ENCODE measurements at places on chromosomes 2 and 18. TPM values are rescaled to one million over a fixed set of nuclear protein-coding genes. Genes with fewer than 3 reads are reported as not detected.

Gene SERPINB7
- not detected for total RNA-seq

Gene ABHD1
- total RNA-seq = 0.36 TPM

Gene RFTN2
- total RNA-seq = not detected

- no peak overlapping the region for H3K27ac ChIP-seq
- H3K4me1 ChIP-seq = peaks cover 13% of the 10 kb centered on the region
- H3K36me3 ChIP-seq = peaks cover 12% of the 10 kb centered on the region
- H3K4me3 ChIP-seq = no peak overlapping the region
- no peak for DNase-seq
Measured at GRCh38 chr2:165953306-165953654, 296 bp downstream of the TTC21B start.

- DNase-seq = no peak
- no peak overlapping the region for H3K4me3 ChIP-seq
- H3K36me3 ChIP-seq = no peaks in the 10 kb centered on the region
- no peak overlapping the region for H3K27ac ChIP-seq
- H3K4me1 ChIP-seq = no peaks in the 10 kb centered on the region
- H3K27me3 ChIP-seq = no peaks in the 10 kb centered on the region
Measured at GRCh38 chr2:67083951-67084350, 313.2 kb upstream of the ETAA1 start.

Gene CHRNA1
- total RNA-seq = not detected

Gene USP40
- 15.8 TPM for total RNA-seq

Gene LTBP1
- total RNA-seq = not detected

GRCh38 chr2:85066006-85066740 lies 67.0 kb upstream of the TCF7L1 start:
- peaks cover 4% of the 10 kb centered on the region for H3K4me1 ChIP-seq
- no peak overlapping the region for H3K27ac ChIP-seq
- H3K4me3 ChIP-seq = no peak overlapping the region
- no peaks in the 10 kb centered on the region for H3K36me3 ChIP-seq
- DNase-seq = no peak

Gene CNDP2
- total RNA-seq = 121 TPM

Gene FSHR
- not detected for total RNA-seq

Gene CCL20
- 5.3 TPM for total RNA-seq

- H3K4me1 ChIP-seq = no peaks in the 10 kb centered on the region
- no peaks in the 10 kb centered on the region for H3K27me3 ChIP-seq
- no peak overlapping the region for H3K4me3 ChIP-seq
Measured at GRCh38 chr2:221818616-221819320, 246.7 kb upstream of the EPHA4 start.

DNA sequence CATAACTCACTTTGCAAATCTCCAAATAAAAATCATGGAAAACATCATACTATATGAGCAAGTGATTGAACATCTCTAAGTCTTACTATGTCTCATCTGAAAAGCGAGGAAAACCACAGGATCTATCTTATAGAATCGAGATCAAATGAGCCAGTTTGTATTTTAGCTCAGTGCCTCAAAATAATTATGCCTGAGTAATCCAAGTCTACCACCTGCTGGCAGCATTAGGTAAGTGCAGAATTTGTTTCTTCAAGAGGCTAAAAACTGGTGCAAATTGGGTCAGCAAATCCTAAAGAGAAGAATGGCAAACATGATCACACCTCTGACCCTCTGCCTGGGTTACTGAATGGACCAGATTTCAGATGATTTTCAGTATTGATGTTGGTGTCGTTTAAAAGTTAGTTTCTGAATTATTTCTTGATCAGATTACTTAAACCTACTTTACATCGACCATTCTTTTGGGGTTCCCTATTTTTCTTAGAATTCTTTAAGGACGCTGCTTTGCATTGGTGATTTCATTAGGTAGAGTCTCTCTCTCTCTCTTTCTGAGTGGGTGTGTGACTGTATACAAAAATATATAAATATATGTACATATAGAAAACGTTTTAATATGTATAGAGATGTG lies 12.7 kb upstream of the FHOD3 start:
- peak; percentile 57 for DNase-seq
- no peak overlapping the region for H3K27ac ChIP-seq
- H3K27me3 ChIP-seq = peaks cover 15% of the 10 kb centered on the region
- no peaks in the 10 kb centered on the region for H3K36me3 ChIP-seq
- no peak overlapping the region for H3K4me3 ChIP-seq

GRCh38 chr18:36688020-36688965 lies 140.5 kb downstream of the TPGS2 start:
- no peak overlapping the region for H3K27ac ChIP-seq
- no peak overlapping the region for H3K4me3 ChIP-seq
- peaks cover 9% of the 10 kb centered on the region for H3K27me3 ChIP-seq
- H3K4me1 ChIP-seq = no peaks in the 10 kb centered on the region
- DNase-seq = peak; percentile 74

GRCh38 chr2:73232403-73233153 lies 461 bp downstream of the PRADC1 start:
- peak; percentile 53 for DNase-seq
- no peaks in the 10 kb centered on the region for H3K27me3 ChIP-seq
- peak overlapping the region; percentile 99 for H3K4me3 ChIP-seq
- peaks cover 33% of the 10 kb centered on the region for H3K36me3 ChIP-seq

GRCh38 chr2:30713698-30714097 lies 93.5 kb downstream of the CAPN13 start:
- peaks cover 12% of the 10 kb centered on the region for H3K4me1 ChIP-seq
- no peaks in the 10 kb centered on the region for H3K36me3 ChIP-seq
- no peaks in the 10 kb centered on the region for H3K27me3 ChIP-seq
- no peak overlapping the region for H3K4me3 ChIP-seq

GRCh38 chr2:234392041-234392615 lies 104.8 kb downstream of the ARL4C start:
- peaks cover 47% of the 10 kb centered on the region for H3K4me1 ChIP-seq
- H3K4me3 ChIP-seq = no peak overlapping the region
- DNase-seq = no peak
- peak overlapping the region; percentile 50 for H3K27ac ChIP-seq
- no peaks in the 10 kb centered on the region for H3K27me3 ChIP-seq
- H3K36me3 ChIP-seq = no peaks in the 10 kb centered on the region

DNA sequence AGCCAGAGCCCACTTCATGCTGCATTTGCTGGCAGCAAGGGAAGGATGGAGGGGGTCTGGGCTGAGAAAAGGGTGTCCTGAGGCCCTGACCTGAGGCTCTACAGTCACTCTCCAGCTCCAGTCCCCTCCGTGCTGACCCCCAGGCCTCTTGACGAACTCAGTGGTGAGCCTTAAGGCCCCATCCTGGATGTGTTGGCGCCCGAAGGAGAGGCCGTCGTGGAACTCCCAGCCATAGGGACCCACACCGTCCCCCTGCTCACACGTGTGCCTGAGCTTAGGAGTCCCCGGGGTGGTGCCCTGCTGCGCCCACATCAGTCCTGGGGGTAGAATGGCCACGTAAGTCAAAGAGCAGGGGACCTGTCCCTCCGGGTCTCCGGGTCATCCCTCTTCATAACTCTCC lies 776 bp downstream of the MOGS start:
- H3K4me3 ChIP-seq = peak overlapping the region; percentile 99
- H3K27ac ChIP-seq = peak overlapping the region; percentile 83
- H3K36me3 ChIP-seq = peaks cover 11% of the 10 kb centered on the region
- no peak for DNase-seq

GRCh38 chr18:49849331-49850217 lies 36.2 kb upstream of the ACAA2 start:
- H3K36me3 ChIP-seq = no peaks in the 10 kb centered on the region
- no peak overlapping the region for H3K4me3 ChIP-seq
- H3K27ac ChIP-seq = no peak overlapping the region
- H3K27me3 ChIP-seq = peaks cover 12% of the 10 kb centered on the region
- DNase-seq = no peak

Gene RAX
- not detected for total RNA-seq

Gene STK17B
- 250 TPM for total RNA-seq

GRCh38 chr2:111072220-111072871 lies 48.4 kb upstream of the BCL2L11 start:
- H3K27me3 ChIP-seq = peaks cover 2% of the 10 kb centered on the region
- H3K4me3 ChIP-seq = no peak overlapping the region
- DNase-seq = no peak

- H3K27me3 ChIP-seq = no peaks in the 10 kb centered on the region
- no peak overlapping the region for H3K27ac ChIP-seq
- H3K36me3 ChIP-seq = peaks cover 2% of the 10 kb centered on the region
- H3K4me3 ChIP-seq = no peak overlapping the region
- no peaks in the 10 kb centered on the region for H3K4me1 ChIP-seq
- DNase-seq = no peak
Measured at GRCh38 chr18:58370612-58371011, 258.3 kb downstream of the ALPK2 start.

Gene FOXD4L1
- not detected for total RNA-seq

DNA sequence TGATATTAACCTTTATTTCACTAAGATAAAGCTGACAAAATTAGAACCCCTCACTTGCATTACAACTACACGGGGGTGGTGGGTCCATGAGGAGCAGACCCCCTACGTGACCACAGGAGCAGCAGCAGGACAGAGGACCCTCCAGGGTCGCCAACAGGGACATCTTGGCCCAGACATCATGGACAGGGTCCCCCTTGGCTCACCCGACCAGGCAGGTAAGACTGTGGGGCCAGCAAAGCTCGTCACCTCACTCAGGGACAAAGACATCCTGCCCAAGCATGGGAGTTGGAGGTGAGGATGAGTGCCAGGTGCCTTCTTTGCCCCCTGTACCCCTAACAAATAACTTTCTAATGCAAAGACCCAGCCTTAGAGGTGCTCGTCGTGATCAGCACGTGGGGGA lies 111.3 kb upstream of the RAB6C start:
- no peaks in the 10 kb centered on the region for H3K27me3 ChIP-seq
- no peak overlapping the region for H3K27ac ChIP-seq
- no peak overlapping the region for H3K4me3 ChIP-seq
- DNase-seq = no peak
- H3K4me1 ChIP-seq = no peaks in the 10 kb centered on the region

DNA sequence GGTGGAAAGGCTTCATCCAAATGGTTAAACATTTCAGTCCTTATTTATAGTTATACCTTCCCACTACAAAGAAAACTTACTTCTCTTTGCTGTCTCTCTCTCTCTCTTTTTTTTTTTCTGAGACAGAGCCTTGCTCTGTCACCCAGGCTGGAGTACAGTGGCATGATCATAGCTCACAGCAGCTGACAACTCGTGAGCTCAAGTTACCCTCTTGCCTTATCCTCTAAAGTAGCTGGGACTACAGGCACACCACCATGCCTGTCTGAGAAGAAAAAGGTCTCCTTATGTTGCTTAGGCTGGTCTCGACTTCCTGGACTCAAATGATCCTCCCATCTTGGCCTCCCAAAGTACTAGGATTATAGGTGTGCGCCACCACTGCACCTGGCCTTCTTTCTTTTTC lies 32.3 kb upstream of the OLA1 start:
- H3K36me3 ChIP-seq = no peaks in the 10 kb centered on the region
- peaks cover 19% of the 10 kb centered on the region for H3K27me3 ChIP-seq
- H3K4me1 ChIP-seq = no peaks in the 10 kb centered on the region
- no peak overlapping the region for H3K27ac ChIP-seq
- H3K4me3 ChIP-seq = no peak overlapping the region

Gene IFIH1
- total RNA-seq = 28.7 TPM

DNA sequence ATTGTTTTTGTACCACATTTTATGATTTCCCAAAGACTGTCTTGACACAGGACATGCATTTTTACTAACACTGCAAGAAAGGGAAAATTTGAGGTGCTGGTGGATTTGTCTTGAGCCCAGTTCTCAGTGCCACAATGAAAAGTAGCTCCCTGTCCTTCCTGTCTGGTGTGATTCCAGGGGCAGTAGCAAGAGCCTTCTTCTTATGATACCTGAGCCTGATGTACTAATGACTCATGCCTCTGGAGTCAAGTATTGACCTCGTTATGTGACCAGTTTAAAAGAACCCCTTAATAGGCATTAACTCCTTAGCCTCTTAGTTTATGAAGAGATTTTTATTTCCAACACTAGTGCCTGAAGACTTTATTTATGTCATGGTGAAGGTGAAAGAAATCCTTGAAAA lies 728.6 kb downstream of the SLC4A3 start:
- DNase-seq = no peak
- no peaks in the 10 kb centered on the region for H3K4me1 ChIP-seq
- H3K27me3 ChIP-seq = no peaks in the 10 kb centered on the region
- H3K4me3 ChIP-seq = no peak overlapping the region

Gene NT5C1B
- total RNA-seq = not detected

DNA sequence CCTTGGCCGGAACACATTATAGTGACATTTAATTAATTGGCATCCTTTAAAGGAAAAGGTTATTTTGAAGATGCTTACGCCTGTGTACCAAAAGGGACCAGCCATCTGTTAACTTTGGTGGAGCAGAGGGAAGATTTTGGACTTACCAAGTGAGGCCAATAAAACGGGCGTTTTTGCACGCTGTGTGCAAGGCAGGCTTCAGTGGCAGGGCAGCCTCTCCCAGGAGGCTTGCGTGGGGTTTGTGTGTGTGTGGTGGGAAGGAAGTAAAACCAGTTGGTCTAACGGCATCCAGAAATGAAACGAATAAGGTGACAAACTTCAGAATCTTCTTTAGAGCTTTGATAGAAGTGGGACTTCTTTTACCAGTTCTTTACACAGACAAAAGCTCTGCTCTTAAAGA lies 191.7 kb downstream of the PRKCE start:
- peaks cover 6% of the 10 kb centered on the region for H3K36me3 ChIP-seq
- H3K27me3 ChIP-seq = no peaks in the 10 kb centered on the region
- H3K4me3 ChIP-seq = no peak overlapping the region
- H3K27ac ChIP-seq = no peak overlapping the region

- H3K4me3 ChIP-seq = no peak overlapping the region
- no peak overlapping the region for H3K27ac ChIP-seq
- no peak for DNase-seq
- no peaks in the 10 kb centered on the region for H3K36me3 ChIP-seq
- H3K27me3 ChIP-seq = peaks cover 10% of the 10 kb centered on the region
- no peaks in the 10 kb centered on the region for H3K4me1 ChIP-seq
Measured at GRCh38 chr2:38138419-38138818, 62.5 kb upstream of the CYP1B1 start.

- no peak for DNase-seq
- H3K4me3 ChIP-seq = no peak overlapping the region
- H3K36me3 ChIP-seq = no peaks in the 10 kb centered on the region
- H3K27ac ChIP-seq = no peak overlapping the region
- peaks cover 8% of the 10 kb centered on the region for H3K27me3 ChIP-seq
Measured at GRCh38 chr18:75810516-75810915, 383.0 kb upstream of the SMIM21 start.

DNA sequence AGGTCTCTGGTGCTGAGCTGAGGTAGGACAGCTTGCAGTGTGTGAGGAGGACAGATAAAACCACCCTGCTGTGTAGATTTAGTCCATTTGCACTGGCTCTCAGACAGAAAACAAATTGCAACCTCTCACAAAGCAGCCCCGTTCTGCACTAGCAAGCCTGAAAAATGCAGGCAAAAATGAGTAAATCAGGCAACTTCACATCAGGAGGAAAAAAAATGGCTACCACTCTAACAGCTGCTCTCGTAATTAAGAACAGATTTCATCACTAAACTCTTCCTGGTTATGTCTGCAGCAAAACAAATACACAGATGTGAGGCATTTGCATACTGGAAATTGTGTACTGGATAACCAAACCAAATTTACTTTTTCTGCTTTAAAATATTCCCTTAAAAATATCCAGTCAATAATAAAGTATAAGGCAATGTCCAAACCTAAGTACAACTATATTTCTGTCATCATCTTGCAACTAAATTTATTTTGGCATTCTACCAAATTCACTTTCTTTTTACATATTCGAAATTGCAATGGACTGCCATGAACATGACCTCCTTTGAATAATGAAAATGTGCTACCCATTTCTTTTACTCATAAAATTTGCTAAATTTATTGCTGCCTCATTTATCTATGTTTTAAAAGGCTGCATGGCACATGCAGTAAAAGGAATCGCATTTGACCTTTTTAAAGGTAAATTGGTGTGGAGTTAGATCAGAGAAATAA lies 157.4 kb downstream of the AFF3 start:
- no peak for DNase-seq
- H3K27me3 ChIP-seq = no peaks in the 10 kb centered on the region
- H3K36me3 ChIP-seq = no peaks in the 10 kb centered on the region
- H3K4me1 ChIP-seq = no peaks in the 10 kb centered on the region

Measured in activated CD8-positive, alpha-beta T cell treated with anti-CD3 and anti-CD28 coated beads for 36 hours (primary cell).